Osteoblast (primary cell): ENCODE measurements at places on chromosomes 13 and 19.

GRCh38 chr13:109389892-109390345, 396.5 kb downstream of the IRS2 start:
- DNase-seq, result no peak

DNA sequence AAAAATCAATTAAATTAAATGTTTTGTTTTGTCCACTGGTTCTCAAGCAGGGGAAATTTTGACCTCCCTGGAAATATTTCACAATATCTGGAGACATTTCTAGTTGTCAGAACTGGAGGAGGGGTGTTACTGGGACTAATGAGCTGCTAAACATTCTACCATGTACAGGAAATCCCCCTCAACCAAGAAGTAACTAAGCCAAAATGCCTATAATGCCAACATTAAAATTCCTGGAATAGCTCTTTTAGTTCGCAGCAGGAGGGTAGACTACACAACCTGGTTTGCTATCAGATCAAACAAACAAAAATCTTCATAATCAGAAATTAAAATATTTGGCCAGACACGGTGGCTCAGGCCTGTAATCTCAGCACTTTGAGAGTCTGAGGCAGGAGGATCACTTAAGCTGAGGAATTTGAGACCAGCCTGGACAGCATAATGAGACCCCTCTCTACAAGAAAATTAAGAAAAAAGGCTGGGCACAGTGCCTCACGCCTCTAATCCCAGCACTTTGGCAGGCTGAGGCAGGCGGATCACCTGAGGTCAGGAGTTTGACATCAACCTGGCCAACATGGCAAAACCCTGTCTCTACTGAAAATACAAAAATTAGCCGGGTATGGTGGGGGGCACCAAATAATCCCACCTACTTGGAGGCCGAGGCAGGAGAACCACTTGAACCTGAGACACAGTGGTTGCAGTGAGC, 13.7 kb upstream of the SMARCA4 start:
- DNase-seq, result no peak

- DNase-seq, result peak; percentile 62
These were observed 3.6 kb downstream of the LRRC25 start for GRCh38 chr19:18393836-18394235.

DNA sequence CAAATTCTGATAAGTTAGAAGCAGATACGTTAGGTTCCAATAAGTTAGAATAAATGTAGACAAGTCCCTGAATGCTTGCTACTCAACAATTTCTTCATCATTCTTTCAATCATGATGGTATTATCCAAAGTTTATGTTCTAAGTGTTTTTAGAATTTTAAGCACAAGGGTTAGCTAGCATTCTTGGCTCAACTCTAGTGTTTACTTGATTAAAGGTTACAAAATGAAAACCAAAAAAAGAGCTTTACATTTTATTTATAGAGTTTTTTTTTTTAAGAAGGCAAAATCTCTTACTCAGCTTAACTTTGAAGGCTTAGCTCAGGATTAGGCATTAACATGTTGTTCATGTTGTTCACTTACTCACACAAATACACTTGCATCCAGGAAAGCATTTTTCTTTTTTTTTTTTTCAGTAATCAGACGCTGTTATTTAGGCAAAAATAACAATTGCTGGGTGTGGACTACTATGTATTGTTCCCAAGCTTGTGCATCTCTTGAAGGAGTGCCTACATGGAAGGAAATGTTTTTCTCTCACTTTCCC, 420.6 kb downstream of the DCT start:
- DNase-seq, result no peak

DNA sequence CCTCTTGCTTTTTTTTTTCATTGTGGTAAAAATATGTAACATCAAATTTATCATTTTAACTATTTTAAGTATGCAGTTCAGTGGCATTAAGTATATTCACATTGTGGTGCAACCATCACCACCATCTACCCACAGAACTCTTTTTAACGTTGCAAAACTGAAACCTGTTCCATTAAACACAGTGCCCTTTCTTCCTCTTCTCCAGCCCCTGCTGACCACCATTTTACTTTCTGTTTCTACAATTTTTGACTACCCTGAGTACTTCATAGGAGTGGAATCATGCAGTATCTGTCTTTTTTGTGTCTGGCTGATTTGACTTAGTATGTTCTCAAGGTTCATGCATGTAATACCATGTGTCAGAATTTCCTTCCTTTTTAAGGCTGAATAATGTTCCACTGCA, 153.1 kb downstream of the FGF9 start:
- no peak for DNase-seq

- DNase-seq, result no peak
These were observed 10.7 kb upstream of the PABPC3 start for GRCh38 chr13:25085125-25085742.

GRCh38 chr13:97344265-97345175, 89.4 kb upstream of the RAP2A start:
- peak; percentile 91 for DNase-seq

DNA sequence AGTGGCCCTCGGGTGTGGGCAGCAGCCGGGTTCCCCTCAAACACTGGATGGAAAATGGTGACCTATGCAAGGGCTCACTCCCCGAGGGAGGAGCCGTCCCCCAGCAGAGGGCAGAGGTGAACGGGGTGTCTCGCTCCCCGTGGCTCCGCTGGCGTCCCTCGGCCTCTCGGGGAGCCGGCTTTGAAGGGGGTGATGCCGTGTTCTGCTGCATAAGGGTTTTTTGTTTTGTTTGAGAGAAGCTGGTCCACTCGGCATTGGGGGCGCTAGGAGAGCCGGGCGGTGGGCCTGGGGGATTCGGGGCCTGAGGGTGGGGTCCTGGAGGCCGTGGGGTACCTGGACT, 4.0 kb downstream of the EFNA2 start:
- no peak for DNase-seq

- DNase-seq, result no peak
These were observed 2041.1 kb downstream of the OLFM4 start for GRCh38 chr13:55069746-55070145.

DNA sequence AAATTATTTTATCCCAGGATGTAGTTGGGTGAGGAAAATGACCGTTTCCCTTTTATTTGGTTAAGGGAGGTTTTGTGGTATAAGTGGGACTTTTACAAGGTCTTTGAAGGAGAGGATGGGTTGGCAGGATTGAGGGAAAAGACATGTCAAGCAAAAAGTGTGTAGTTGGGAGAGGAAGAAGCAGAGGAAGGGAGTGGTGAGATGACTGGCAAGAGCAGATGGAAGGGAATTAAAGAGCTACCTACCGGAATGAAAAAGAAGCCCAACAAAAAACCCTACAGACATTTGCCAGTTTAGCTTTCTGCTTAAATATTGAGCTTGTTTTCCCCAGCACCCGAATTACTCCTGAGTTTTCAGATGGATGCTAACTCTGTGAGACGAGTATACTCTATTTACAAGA, 19.6 kb downstream of the FRY start:
- no peak for DNase-seq

DNA sequence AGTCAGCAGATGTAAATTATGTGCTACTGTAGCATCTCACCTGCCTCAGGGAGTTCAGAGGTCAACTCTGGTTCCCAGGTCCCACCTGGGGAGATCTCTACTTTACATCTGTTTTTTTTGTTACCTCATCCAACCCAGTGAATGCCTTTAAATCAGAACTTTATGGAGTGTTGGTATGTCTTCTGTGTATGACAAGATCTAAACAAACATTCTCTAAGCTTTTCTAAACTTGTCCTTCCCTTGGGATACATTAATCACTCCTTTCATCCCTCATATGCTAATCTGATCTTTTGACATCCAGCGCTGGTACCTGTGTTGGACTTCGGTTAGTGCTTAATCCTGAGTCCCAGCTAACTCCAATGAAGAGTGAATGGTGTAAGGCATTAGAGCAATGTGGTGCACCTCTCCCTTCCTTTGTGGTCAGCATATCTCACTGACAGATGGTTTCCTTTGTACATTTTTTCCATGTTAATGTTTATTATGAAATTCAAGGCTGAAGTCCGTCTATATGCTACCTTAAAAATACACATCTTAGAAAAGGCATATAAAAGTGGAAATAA, 213.4 kb downstream of the ABCC4 start:
- no peak for DNase-seq

DNA sequence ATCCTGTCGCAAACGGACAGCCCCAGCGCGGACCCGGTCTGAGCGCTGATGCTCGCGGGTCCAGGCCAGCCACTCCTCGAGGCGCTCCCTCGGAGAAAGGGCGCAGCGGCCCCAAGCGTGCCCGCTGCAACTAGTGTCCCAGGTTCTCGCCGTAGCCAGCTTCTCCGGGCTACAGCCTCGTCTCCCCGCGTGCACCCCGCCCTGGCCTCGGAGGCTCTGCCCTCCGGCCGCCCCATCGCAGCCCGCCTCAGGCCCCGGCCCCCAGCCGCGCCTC, 487 bp downstream of the FLT1 start:
- DNase-seq, result no peak

- peak; percentile 51 for DNase-seq
These were observed 6.5 kb upstream of the CCL25 start for GRCh38 chr19:8045872-8046568.

- DNase-seq, result no peak
These were observed 21.5 kb upstream of the GSX1 start for GRCh38 chr13:27770809-27771208.

DNA sequence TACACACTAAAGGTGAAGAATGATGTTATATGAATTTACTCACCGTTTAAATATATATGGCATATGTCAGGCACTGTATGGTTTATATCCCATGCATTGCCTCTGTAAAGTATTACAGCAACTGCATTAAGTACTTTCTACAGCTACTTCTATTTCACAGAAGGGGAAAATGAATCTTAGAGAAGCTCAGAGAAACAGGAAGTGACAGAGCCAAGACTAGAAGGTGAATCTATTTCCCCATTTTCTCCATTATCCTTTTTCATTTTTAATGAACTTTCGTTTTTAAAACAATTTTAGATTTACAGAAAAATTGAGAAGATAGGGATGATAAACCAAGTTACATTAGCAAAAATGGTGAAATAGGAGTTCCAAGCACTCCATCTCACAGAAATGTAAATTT, 863.3 kb downstream of the UQCRFS1 start:
- no peak for DNase-seq

GRCh38 chr13:44818428-44818827, 170.8 kb downstream of the NUFIP1 start:
- no peak for DNase-seq

DNA sequence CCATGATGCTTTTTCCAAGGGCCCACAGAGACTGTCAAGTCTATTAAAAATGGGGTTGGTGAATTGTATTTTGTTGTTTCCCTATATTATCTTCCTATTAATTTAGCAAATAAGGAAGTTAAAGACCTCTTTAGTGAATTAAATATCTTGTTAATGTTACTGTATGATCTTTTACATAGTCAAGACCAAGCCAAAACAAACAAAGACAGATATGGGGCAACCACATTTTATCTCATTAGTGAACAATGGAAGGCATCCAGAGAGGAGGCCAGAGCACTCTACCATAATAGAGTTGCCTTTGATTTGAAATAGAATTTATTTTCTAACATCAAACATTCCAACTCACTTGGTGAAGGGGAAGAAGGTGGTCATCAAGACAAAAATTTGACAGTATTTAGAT, 169.4 kb downstream of the B3GLCT start:
- DNase-seq, result no peak
